ENCODE measurements at places on chromosomes 4 and X.

DNA sequence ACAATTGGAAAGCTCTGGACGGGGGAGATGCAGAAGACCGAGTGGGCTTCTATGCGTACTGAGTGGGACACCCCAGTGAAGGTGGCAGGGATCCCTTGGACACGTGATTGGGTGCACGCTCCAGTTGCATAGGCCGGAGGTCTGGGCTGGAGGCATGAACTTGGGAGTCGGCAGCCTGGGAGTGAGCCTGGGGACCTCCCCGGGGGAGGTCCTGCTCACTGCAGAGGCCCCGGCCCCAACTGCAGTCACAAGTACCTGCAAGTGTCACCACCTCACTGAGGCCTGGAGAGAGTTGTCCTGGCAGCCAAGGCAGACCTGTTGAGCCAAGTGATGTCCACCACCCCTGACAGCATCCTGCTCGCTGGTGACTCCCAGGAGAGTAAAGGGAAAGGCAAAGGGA lies 49.3 kb upstream of the HMX1 start:
- H3K4me1 ChIP-seq, result no peaks in the 10 kb centered on the region
- no peak for DNase-seq
- no peaks in the 10 kb centered on the region for H3K27me3 ChIP-seq
- H3K27ac ChIP-seq, result no peak overlapping the region
- H3K36me3 ChIP-seq, result no peaks in the 10 kb centered on the region

GRCh38 chrX:132594129-132594528 lies 105.3 kb upstream of the MBNL3 start:
- no peak overlapping the region for H3K4me3 ChIP-seq
- no peaks in the 10 kb centered on the region for H3K27me3 ChIP-seq
- H3K27ac ChIP-seq, result no peak overlapping the region
- H3K36me3 ChIP-seq, result no peaks in the 10 kb centered on the region
- H3K4me1 ChIP-seq, result no peaks in the 10 kb centered on the region

- no peak overlapping the region for H3K4me3 ChIP-seq
- DNase-seq, result peak; percentile 5
- no peaks in the 10 kb centered on the region for H3K36me3 ChIP-seq
- H3K27ac ChIP-seq, result no peak overlapping the region
These were observed 31.7 kb upstream of the PRPS1 start for GRCh38 chrX:107596651-107597050.

GRCh38 chrX:106783716-106784115 lies 18.8 kb upstream of the TBC1D8B start:
- H3K4me1 ChIP-seq, result no peaks in the 10 kb centered on the region
- no peaks in the 10 kb centered on the region for H3K27me3 ChIP-seq
- no peaks in the 10 kb centered on the region for H3K36me3 ChIP-seq

DNA sequence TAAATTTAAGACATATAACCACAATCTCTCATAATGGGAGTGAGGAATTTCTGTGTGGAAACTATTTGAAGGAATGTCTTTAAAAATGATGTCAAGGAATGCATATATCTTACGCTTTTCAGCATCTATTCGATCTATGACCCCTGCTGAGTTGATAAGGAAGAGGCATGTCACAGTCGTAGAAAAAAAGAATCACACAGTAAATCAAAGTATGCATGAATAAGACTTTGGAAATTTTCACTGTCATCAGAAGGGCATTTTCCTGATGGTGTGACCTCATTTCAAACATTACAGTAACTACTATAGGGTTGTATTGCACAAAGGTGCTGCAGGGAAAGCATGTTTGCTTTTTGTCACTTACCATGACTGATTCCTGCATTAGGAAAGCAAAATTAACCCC lies 41.5 kb downstream of the REELD1 start:
- no peak overlapping the region for H3K4me3 ChIP-seq
- no peak overlapping the region for H3K27ac ChIP-seq
- DNase-seq, result peak; percentile 57

DNA sequence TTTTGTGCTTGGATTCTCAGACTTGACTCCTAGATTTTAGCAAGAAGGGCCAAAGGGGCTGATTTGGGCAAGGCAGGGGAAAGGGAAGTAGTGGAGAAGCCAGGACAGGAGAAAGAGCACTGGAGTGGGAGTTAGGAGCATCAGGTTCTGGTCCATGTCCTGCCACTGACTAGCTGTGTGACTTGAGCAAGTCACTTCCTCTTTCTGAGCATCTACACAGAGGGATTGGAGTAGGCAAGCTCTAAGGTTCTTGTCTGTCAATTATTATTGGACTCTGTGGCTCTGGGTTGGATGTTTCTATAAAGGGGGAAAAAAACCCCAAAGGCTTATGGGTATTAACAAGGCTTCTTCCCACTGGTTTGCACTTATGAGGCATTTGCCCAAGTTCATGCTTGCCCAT lies 24.4 kb downstream of the PLAC1 start:
- no peaks in the 10 kb centered on the region for H3K27me3 ChIP-seq
- H3K4me3 ChIP-seq, result no peak overlapping the region
- no peaks in the 10 kb centered on the region for H3K4me1 ChIP-seq
- DNase-seq, result no peak

DNA sequence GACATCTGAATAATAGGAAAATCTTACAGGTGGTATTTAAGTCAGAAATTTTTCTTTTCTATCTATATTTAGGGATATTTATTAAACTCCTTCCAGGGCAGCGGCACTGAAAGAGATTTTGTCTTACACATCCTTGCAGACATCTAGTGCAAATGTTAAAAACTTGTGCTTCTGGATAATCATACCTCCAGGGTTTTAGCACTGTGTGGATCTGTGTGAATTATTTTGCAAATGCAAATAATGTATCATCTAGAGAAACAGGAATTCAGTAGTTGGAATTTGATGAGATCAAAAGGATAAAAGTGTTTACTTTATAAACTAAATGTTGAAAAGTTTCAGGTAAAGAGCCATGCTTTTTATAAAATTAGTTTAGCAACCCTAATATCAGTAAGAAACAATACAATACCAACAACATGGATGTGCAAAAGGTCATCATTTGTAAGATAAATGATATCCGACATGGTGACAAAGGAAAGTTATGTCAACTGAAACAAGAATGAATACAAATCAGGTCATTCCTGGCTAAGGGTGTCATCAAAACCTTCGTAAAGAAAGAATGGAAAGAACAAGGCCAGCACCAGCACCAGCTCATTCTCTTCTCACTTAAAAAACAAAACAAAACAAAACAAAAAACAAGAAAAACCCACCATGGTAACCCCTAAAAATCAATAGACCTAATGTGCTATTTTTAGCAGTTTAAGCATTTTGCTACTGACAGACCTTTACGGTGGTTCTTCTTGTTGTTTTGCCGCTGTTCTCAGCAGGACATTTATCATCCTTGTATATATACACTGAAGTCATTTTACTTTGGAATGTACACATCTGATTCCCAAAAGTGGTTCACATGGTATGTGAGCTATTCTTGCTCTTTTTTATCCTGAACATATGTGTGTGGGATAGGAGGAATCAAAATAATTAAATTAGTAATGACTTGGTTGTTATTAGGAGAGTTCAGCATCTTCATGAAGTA lies 219.7 kb upstream of the NDST3 start:
- no peak overlapping the region for H3K27ac ChIP-seq
- no peaks in the 10 kb centered on the region for H3K36me3 ChIP-seq
- DNase-seq, result peak; percentile 72
- no peaks in the 10 kb centered on the region for H3K27me3 ChIP-seq

DNA sequence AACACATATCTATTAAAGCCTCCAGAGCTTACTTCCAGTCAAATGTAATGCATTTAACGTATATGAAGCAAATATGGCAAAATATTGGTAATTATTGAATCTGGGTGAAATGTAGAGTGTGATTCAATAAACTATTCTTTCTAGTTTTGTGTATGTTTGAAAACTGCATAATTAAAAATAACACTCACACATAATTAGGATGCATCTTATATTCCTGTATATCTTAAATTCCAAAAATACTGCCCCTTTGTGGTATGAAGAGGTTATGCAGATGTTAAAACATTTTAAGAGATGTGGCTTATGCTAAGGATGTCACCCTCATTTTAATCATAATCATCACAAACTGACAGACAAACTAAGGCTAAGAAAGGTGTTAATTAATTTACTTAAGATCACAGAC lies 182.9 kb downstream of the COX18 start:
- DNase-seq, result no peak
- peaks cover 3% of the 10 kb centered on the region for H3K36me3 ChIP-seq
- H3K27ac ChIP-seq, result no peak overlapping the region
- H3K4me1 ChIP-seq, result no peaks in the 10 kb centered on the region
- H3K27me3 ChIP-seq, result no peaks in the 10 kb centered on the region

GRCh38 chr4:7838136-7838782 lies 101.4 kb downstream of the AFAP1 start:
- no peaks in the 10 kb centered on the region for H3K27me3 ChIP-seq
- no peak for DNase-seq
- H3K27ac ChIP-seq, result no peak overlapping the region
- H3K4me1 ChIP-seq, result peaks cover 12% of the 10 kb centered on the region

- no peaks in the 10 kb centered on the region for H3K36me3 ChIP-seq
- no peaks in the 10 kb centered on the region for H3K27me3 ChIP-seq
- no peak overlapping the region for H3K27ac ChIP-seq
- DNase-seq, result peak; percentile 36
These were observed 52.8 kb downstream of the NFKB1 start for GRCh38 chr4:102553982-102554381.

DNA sequence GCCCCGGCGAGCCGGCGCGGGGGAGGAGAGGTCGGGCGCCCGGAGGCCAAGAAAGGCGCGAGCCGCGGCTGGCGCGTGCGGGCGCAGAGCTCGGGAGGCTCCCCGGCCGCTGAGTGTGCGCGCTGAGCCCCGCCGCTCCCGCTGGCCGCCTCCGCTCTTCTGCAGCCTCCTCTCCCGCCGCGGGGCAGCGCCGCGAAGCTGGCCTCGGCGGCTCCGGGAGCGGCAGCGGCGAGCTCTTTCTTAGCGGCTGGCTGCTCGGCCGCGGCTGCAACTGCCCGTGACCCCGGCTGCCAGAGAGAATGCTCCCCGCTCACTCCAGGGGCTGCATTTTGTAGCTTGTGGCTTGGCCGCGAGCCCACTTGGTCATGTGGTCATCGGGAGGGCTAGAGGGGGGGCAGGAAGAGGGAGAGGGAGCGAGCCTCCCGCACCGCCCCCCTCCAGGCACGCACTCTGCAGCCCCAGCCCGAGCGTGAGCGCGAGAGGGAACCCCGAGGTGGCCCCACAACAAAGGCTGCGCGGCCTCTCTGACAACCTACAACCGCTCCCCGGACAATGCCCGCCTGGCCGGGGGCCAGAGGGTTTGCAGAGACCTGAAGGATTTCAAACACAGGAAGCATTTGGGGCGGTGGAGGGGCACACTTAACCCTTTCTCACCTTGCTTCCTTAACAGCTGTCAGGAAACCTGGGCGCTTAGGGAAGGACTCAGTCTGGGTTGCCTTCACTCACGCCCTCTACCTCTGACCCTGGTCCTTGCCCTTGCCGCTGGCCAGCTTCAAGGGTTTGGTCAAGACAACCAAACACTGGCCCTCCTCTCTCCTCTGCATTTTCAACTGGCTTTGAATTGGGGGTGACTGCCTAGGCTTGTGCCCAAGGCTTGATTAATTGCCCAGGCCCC lies at the start of gene APLN:
TSS of gene APLN (minus strand) at position 305 of the 895 bp plus-strand sequence. CDS start 326 bp downstream, outside the sequence.
- H3K36me3 ChIP-seq, result no peaks in the 10 kb centered on the region
- peaks cover 21% of the 10 kb centered on the region for H3K27me3 ChIP-seq
- no peak within 1 kb of the TSS for H3K27ac ChIP-seq

- peak; percentile 53 for DNase-seq
- no peak overlapping the region for H3K27ac ChIP-seq
- H3K36me3 ChIP-seq, result no peaks in the 10 kb centered on the region
- H3K27me3 ChIP-seq, result no peaks in the 10 kb centered on the region
- H3K4me1 ChIP-seq, result peaks cover 7% of the 10 kb centered on the region
These were observed 7.8 kb downstream of the YTHDC1 start for GRCh38 chr4:68342134-68342533.

DNA sequence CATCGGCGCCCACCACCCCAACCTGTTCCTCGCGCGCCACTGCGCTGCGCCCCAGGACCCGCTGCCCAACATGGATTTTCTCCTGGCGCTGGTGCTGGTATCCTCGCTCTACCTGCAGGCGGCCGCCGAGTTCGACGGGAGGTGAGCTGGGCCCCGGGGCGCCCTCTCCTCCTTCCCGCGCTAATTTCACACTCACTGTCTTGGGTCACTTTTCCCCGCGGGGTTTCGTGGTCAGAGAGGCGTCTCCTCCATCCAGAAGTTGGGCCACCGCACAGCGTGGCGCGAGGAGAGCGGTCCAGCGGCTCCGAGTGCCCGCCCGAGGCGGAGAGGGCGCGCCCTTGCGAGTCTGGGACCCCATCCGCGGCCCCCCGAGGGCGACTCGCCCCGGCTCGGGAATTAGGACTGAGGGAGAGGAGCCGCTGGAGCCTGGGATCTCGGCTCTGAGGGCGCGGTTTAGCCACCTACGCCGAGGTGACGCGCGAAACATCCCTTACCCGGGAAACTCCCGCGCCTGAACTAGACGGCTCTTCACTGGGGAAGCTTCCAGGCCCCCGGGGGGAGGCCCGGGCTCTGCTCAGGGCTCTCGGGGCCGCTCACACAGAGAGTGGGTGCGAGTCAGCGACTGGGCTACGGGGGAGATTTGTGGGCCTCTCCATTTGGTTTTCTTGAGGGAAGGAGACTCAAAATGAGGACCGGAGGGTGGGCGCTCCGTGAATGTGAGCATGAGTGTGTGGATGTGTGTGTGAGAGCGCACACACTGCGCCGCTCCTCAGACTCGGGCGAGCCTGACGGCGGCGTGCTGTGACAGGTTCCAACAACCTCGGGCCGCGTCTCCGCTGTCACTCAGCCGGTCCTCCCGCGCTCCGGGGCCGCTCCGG lies 551 bp downstream of the NPNT start:
- peak; percentile 32 for DNase-seq
- peak overlapping the region; percentile 67 for H3K4me3 ChIP-seq
- no peak overlapping the region for H3K27ac ChIP-seq
- peaks cover 15% of the 10 kb centered on the region for H3K27me3 ChIP-seq

GRCh38 chrX:83511208-83511607 lies 3.1 kb downstream of the POU3F4 start:
- H3K27me3 ChIP-seq, result peaks cover 17% of the 10 kb centered on the region
- no peak for DNase-seq
- H3K4me1 ChIP-seq, result peaks cover 6% of the 10 kb centered on the region

GRCh38 chr4:105490523-105490922 lies 16.7 kb upstream of the PPA2 start:
- no peaks in the 10 kb centered on the region for H3K4me1 ChIP-seq
- H3K4me3 ChIP-seq, result no peak overlapping the region
- H3K27ac ChIP-seq, result no peak overlapping the region
- no peaks in the 10 kb centered on the region for H3K36me3 ChIP-seq
- no peaks in the 10 kb centered on the region for H3K27me3 ChIP-seq
- no peak for DNase-seq

DNA sequence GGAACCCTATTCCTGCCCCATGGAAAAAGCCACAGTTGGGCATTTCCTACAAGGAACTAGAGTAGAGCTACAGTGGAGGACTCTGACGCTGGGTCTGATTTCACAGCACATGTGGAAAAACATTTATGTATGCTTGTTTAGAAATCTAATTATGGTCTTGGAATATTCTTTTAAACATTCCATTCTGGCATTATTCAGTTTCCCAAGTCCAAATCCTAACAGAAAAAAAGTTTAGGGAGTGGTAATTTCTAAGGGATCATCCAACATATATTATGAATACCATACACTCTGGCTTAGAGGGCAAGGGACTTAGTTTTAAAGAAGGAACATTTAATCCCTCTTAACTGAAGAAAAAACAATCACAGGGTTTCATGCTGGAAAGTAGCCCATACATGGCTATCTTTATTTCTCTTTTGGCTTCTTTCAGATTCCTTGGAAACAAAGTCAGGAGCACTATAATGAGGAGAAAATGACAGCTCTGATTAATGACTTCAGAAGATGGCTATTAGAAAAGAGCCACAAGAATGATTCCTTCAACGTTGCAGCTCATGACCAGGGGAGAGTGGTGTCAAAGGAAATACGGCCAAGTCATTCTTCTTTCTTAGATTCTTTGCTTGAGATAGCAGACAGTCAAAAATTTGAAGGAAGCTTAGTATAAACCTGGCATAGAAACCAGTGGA lies 56.1 kb downstream of the CNGA2 start:
- no peak overlapping the region for H3K4me3 ChIP-seq
- H3K27ac ChIP-seq, result no peak overlapping the region
- no peak for DNase-seq
- H3K4me1 ChIP-seq, result no peaks in the 10 kb centered on the region
- no peaks in the 10 kb centered on the region for H3K36me3 ChIP-seq

Measured in trophoblast cell (in vitro differentiated cells and primary cell).